ENCODE measurements at places on chromosomes 13 and 19. TPM values are rescaled to one million over a fixed set of nuclear protein-coding genes. Genes with fewer than 3 reads are reported as not detected.

- DNase-seq, result peak; percentile 69
- H3K4me3 ChIP-seq, result no peak overlapping the region
- H3K27ac ChIP-seq, result no peak overlapping the region
- H3K27me3 ChIP-seq, result no peaks in the 10 kb centered on the region
- peaks cover 25% of the 10 kb centered on the region for H3K4me1 ChIP-seq
These were observed 6.5 kb downstream of the ARMC6 start for GRCh38 chr19:19039901-19040300.

The SHFL gene
- 56.0 TPM for total RNA-seq

The STARD13 gene
- 7.7 TPM for total RNA-seq

The LRRC4B gene
- total RNA-seq, result 0.12 TPM

- H3K27ac ChIP-seq, result no peak overlapping the region
- peaks cover 2% of the 10 kb centered on the region for H3K27me3 ChIP-seq
- H3K4me3 ChIP-seq, result no peak overlapping the region
These were observed 14.6 kb upstream of the GNA11 start for GRCh38 chr19:3079578-3079977.

DNA sequence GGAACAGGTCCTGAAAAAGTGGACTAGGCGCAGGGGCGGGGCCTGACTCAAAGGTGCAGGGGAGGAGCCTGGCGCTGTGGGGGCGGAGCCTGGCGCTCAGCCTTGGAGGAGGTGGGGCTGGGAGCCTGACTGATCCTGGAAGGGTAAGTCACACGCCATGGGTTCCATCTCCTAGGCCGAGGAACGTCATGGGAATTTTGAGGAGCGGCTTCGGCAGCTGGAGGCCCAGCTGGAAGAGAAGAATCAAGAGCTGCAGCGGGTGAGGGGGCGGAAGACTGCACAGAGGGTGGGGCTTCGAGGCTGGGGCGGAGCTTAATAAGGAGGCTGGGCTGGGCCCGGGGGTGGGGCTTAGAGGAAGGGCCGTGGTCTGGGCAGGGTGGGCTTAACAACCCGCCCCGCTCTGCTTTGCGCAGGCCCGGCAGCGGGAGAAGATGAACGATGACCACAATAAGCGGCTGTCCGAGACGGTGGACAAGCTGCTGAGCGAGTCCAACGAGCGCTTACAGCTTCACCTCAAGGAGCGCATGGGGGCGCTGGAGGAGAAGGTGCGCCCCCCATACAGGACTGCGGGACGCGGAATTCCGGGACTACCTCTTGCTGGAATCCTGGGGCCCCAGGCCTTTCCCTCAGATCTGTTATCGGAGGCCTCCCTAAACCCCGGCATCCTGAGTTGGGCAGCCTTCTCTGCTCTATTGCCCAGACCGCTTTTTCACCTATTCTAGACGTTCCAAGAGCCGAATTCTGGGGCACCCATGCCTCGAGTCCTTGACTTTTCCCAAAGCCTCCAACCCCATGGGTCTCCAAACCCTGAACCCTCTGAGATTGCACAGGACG lies 14.5 kb downstream of the PPFIA3 start:
- no peaks in the 10 kb centered on the region for H3K36me3 ChIP-seq
- peaks cover 3% of the 10 kb centered on the region for H3K27me3 ChIP-seq
- H3K4me3 ChIP-seq, result peak overlapping the region; percentile 82
- peak; percentile 90 for DNase-seq

DNA sequence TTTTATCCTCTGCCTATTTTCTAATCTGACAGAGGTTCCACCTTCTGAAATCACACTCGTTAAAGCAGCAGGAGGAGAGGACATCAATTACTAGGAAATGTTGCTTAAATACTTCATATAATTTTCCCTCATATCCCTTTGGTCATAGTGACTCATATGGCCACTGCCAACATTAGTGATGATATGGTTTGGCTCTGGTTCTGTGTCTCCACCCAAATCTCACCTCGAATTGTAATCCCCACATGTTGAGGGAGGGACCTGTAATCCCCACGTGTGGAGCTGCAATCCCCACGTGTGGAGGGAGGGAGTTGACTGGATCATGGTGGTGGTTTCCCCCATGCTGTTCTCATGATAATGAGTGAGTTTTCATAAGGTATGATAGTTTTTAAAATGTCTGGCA lies 618.4 kb upstream of the SLITRK5 start:
- H3K4me3 ChIP-seq, result no peak overlapping the region
- DNase-seq, result no peak
- H3K27ac ChIP-seq, result no peak overlapping the region
- no peaks in the 10 kb centered on the region for H3K36me3 ChIP-seq
- no peaks in the 10 kb centered on the region for H3K27me3 ChIP-seq
- no peaks in the 10 kb centered on the region for H3K4me1 ChIP-seq

- peaks cover 4% of the 10 kb centered on the region for H3K36me3 ChIP-seq
- peaks cover 59% of the 10 kb centered on the region for H3K27me3 ChIP-seq
- H3K4me1 ChIP-seq, result peaks cover 20% of the 10 kb centered on the region
- H3K4me3 ChIP-seq, result peak overlapping the region; percentile 83
- no peak overlapping the region for H3K27ac ChIP-seq
These were observed 28.4 kb downstream of the NFIX start for GRCh38 chr19:13023656-13024055.

DNA sequence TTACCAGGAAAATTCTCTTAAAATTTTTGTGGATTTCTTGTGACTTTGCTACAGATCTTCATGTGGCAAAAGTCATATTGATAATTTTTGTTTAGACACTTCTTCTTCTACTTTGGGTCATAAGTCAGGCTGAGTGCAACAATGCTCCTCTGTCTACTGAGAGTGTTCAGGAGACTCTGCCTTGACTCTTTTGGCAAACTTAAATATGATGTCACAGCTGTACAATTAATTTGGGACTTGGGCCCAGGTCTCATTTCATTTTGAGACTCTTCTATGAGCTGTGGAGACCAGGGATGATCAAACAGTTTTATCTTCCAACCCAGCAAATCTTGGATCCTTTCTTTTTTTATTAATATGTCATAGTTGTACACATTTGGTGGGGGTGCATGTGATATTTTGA lies 19.7 kb upstream of the IPO5 start:
- DNase-seq, result no peak
- no peak overlapping the region for H3K4me3 ChIP-seq
- H3K36me3 ChIP-seq, result no peaks in the 10 kb centered on the region
- H3K27me3 ChIP-seq, result peaks cover 10% of the 10 kb centered on the region
- H3K27ac ChIP-seq, result no peak overlapping the region

The MCEMP1 gene
- total RNA-seq, result not detected

The KRTDAP gene
- not detected for total RNA-seq

GRCh38 chr13:20101467-20102316 lies 59.2 kb downstream of the GJA3 start:
- no peak overlapping the region for H3K4me3 ChIP-seq
- H3K27me3 ChIP-seq, result peaks cover 59% of the 10 kb centered on the region
- no peaks in the 10 kb centered on the region for H3K4me1 ChIP-seq
- H3K36me3 ChIP-seq, result no peaks in the 10 kb centered on the region
- peak; percentile 50 for DNase-seq

DNA sequence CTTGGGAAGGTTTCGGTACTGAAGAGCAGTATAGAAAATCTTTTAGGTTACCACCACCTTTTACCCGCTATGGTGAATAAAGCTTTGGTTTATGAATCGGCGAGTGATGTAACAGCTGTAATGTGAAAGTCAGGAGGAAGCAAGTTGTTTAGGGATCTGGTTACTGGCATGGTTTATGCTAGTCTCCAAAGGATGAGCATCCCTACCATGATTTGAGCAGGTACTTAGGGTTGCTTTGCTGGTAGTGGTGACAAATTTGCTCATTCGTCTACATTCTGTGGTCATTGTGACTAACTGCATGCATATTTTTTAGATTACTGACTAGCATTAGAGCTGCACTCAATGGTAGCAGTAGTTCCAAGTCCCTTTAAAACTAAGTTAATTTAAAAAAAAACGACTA lies 104.1 kb downstream of the FRY start:
- no peaks in the 10 kb centered on the region for H3K4me1 ChIP-seq
- no peaks in the 10 kb centered on the region for H3K36me3 ChIP-seq
- no peak for DNase-seq

- no peaks in the 10 kb centered on the region for H3K36me3 ChIP-seq
- no peak for DNase-seq
- H3K27me3 ChIP-seq, result no peaks in the 10 kb centered on the region
- no peak overlapping the region for H3K27ac ChIP-seq
- no peaks in the 10 kb centered on the region for H3K4me1 ChIP-seq
- no peak overlapping the region for H3K4me3 ChIP-seq
These were observed 16.8 kb upstream of the PSG9 start for GRCh38 chr19:43286096-43286495.

- H3K36me3 ChIP-seq, result no peaks in the 10 kb centered on the region
- H3K4me3 ChIP-seq, result no peak overlapping the region
- H3K4me1 ChIP-seq, result no peaks in the 10 kb centered on the region
- no peak overlapping the region for H3K27ac ChIP-seq
- peaks cover 6% of the 10 kb centered on the region for H3K27me3 ChIP-seq
- DNase-seq, result no peak
These were observed 62.8 kb upstream of the EDNRB start for GRCh38 chr13:77981281-77981881.

The ATP5F1D gene
- total RNA-seq, result 254 TPM
